GM12865 (cell line): ENCODE measurements at places on chromosomes 7 and 10.

- no peak for DNase-seq
Measured at GRCh38 chr7:85478530-85478929, 291.7 kb upstream of the SEMA3D start.

DNA sequence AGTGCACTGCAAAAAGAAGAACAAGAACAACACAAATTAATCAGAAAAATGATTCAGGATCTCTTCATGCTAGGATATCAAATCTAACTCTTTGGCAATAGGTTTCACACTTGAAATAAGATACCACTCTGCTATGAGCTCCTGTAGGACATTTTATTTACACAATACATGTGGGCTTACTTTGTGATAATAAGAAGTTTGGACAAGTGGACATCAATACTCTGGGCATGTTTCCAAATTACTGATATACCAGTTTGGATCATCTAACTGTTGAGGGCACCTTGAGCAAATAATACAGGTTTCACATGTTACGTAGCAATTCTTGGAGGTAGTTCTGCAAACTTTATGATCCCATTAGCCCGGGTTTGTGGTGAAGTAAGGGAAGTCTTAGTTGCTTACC is 59.8 kb downstream of the CPVL start:
- DNase-seq, result no peak

DNA sequence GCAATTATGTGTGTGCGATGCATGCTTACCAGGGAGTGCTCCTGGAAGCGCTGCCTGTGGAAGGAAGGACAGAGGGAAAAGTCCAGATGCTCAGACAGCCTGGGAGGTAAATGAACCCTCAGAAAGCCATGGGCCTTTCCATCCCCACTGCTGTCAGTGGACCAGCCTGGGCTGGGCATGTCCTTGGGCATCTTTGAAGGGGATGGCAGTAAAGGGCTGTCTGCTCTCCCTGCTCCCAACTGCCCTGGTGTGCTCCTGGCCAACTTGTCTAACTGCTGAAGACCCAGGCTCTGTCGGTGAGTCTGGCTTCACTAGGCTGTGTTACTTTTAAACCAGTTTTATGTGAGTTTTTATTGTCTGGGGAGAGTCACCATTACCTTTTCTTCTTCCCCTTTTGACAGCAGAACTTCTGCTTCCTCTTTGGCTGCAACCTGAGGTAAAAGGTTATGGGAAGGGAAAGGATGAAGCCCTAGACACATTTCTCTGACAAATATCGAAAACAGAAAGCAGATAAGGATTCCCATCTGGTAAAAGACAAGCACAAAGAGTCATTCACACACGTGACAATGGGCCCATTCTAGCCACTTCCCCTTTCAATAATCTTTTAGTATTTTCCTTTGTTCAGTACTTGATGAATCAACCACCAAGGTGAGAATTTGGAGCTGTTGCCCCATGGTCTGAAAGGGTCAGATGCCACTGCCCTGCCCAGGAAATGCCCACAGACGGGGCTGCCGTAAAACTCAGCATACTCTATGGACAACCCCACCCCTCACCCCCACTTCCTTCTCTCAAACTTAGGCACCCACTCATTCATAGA is 27.6 kb upstream of the PIK3AP1 start:
- peak; percentile 90 for DNase-seq

- DNase-seq, result no peak
Measured at GRCh38 chr7:24138343-24138742, 145.6 kb upstream of the NPY start.
